T-helper 1 cell (primary cell): ENCODE measurements at places on chromosomes 1 and 21.
A peak's percentile ranks its signal among the peaks of the same experiment; 100 is the strongest.

GRCh38 chr1:235207209-235207565 lies 46.1 kb upstream of the RBM34 start:
- peak; percentile 61 for DNase-seq

DNA sequence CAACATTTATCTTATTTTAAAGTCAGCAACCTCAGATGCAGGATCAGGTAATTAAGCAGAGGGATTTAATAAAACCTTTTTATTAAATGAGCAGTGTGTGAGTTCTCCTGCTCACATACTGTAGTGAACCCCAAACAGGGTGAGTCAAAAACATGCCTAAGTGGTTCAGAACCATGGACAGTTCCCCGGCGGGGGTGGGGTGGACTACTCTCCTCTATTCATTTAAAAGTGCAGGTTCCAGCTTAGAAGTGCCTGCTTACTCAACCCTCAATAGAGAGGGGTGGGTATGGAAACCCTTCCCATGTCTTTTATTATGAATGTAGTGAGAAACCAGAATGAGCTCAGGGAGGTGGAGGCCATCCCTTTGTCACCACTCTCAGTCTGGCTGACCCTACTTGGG lies 397.9 kb downstream of the HHAT start:
- no peak for DNase-seq

DNA sequence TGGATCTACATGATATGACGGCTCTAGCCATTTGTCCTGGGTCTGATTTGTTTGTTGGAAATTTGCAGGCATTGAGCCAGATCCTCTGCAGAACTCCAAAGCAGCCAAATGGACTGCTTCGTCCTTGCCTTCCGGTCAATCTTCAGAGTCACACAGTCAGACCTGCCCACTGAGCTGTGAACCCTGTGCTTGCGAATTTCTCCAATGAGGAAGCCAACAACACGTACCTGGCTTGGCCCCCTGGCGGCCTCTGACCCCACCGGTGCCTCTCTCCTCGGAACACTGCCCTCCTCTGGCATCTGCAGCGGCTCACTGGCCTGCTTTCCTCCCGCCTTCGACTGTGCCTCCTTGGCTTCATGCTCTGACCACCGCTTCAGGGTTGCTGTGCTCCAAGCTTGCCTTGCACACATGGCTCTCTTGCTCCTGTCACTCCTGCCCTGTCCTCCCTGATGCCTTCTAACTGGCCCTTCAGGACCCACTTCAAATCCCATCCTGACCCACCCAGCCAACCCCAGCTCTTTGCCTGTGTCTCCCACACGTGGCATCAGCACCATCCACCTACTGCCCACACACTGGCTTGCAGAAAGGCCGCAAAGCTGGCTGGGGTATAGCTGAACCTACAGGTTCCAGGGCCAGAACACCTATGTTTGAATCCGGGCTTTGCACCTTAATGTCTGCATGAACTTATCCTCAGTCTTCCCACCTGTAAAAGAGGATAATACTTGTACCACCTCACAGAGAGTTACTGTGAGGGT lies 128.2 kb downstream of the KCNN3 start:
- no peak for DNase-seq

- no peak for DNase-seq
These were observed 108.6 kb upstream of the RUNX3 start for GRCh38 chr1:25038699-25039098.

DNA sequence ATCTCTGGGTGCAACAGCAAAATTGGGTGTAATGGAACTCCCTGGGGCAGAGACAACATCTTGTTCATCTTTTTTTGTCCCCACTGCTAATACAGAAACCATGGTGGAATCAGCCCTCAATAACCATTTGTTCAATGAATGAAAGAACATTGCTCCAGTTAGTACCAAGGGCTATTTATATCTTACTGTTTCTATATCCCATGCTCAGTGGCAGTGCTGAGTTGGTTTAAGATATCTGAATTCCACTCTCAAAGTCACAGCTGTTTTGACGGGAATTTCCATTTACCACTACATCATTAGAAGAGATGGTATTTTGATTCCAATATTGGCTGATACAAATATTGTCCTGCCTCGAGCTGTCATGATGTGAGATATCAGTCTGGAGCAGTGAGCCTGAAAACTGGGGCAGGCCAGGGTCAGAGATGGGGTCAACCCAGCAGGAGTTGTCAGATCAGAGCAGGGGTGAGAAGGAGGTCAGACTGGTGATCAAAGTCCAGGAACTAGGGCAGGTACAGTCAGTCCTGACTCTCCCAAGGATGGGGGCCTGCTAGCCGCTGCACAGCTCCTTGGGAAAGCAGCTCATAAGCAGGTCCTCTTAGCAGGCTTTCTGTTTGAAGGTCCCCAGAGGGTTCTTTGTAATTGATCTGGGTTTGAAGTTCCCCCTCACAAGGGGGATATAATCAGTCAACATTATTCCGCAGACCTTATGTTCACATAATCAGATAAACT lies 5.8 kb upstream of the PHC2 start:
- DNase-seq: no peak

DNA sequence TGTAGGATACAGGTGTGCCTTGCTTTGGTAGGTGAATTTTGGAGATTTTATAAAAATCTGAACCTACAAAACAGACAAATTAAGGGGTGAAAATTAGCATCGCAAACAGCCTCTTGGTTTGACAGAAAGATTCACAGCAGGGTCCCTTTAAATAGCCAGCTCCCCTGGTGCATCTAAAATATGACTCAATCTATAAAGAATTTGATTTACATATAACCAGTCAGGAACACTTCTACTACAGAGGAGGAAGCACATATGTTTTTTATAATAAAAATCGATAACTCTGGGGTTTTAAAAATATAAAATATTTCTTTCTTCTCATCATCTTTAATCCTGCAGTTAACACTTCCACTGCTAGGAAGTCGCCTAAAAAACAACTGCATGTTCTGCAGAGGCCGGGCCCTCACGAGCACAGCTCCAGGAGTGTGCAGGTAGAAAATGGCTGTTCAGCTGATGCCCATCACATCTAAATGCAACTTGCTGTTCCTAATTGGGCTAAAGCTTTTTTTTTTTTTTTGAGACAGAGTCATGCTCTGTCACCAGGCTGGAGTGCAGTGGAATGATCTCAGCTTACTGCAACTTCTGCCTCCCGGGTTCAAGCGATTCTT lies 203.4 kb downstream of the HS2ST1 start:
- DNase-seq: no peak

- DNase-seq: no peak
These were observed 83.1 kb upstream of the LYPLAL1 start for GRCh38 chr1:219090607-219091006.

DNA sequence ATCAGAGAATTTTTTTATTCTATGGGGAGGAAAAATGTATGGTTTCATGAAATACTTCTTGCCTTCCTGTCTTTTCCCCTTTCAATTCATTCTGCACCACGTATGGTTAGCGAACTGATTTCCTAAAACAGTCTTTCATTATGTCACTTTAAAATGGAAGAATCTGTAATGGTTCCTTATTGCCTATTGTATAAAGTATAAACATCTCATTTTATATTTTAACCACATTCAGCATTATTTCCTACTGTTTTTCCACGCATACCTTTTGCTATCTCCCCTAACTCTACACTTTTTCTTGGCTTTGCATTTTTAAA lies 232.3 kb upstream of the B3GALT2 start:
- no peak for DNase-seq

- no peak for DNase-seq
These were observed 32.5 kb upstream of the LMO4 start for GRCh38 chr1:87296206-87296605.

GRCh38 chr1:182560392-182560984 lies 28.6 kb downstream of the RNASEL start:
- DNase-seq: no peak

DNA sequence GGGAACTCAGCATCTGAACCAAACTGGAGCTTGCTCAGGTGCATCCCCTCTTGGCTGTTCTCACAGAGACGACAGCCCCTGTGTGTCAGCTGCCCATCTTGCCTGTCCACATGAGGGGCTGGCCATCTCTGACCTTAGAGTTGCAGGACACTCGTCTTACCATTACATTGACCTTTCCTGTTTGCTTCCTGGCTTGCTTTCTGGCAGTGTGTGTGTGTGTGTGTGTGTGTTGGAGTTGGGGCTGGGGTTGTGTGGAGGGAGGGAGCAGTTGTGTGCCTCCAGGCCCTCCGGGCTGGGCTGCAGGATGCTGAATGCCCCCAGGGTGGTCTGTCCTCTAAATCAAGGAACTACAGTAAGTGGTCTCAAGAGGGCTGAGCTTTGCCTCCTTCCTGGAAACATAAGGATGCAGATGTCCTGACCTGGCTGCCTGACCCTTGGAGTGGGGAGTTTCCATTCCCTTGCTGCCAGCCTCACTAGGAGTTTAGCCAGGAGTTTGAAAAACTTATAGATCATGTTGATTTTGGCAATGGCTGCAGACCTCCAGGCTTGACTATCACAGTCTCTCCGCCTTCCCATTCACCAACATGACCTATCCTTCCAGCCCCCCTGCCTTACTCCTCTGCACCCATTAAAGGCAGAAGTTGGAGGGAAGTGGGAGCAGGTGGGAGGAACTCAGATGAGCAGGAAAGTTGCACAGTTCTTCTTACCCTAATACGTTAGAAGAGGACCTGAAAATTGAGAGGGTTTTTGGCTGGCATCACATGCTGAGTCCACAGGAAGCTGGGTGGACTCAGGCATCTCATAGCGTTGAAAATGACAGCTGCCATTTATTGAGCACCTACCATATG lies 19.0 kb downstream of the RASSF5 start:
- no peak for DNase-seq
